ENCODE measurements at places on chromosomes 4 and X.

- no peak for DNase-seq
These were observed 7.8 kb downstream of the CLIC2 start for GRCh38 chrX:155326610-155327009.

- DNase-seq = no peak
These were observed 722 bp upstream of the NBDY start for GRCh38 chrX:56728321-56728720.

DNA sequence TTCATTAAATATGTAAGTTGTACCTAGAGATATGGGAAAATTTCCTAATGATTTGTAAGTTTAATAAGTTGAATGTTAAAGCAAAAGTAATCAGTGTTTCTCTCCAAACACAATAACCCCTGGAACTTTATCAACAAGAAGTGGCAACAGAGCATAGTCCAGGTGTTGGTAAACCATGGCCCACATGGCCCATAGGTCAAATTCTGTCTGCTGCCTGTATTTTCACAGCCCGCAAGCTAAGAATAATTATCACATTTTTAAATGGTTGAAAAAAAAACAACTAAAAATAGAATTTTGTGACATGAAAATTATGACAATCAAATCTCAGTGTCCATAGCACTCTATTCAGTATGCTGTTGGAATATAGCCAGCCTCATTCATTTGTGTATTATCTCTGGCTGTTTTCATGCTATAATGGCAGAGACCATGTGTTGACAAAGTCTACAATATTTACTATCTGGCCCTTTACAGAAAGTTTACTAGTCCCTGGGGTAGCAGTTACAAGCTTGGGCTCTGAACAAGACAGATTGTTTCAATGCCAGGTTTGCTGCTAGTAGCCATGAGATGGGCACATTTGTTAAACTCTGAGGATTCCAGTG is 395.8 kb downstream of the GASK1B start:
- no peak for DNase-seq

GRCh38 chr4:98627531-98628257 is 30.7 kb downstream of the TSPAN5 start:
- DNase-seq = no peak

- no peak for DNase-seq
These were observed 53.5 kb upstream of the SOD3 start for GRCh38 chr4:24741910-24742309.

DNA sequence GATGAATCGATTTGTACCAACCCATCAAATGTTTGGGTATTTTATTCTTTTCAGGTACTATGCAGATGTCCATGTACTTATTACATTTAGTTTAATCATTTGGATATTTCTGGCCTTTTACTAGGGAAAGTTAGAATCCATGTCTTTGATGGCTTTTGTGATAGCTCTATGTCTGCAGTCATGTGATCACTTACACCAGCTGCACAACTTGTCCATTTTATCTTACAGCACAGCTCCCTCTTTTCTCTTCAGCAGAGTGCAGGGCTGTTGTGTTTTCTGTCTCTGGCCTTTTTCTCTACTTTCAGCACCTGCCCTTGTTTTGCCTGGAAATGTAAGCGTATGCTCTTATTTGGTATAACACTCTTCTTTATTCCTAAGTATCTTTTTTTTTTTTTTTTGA is 30.6 kb downstream of the WWC2 start:
- DNase-seq = no peak

DNA sequence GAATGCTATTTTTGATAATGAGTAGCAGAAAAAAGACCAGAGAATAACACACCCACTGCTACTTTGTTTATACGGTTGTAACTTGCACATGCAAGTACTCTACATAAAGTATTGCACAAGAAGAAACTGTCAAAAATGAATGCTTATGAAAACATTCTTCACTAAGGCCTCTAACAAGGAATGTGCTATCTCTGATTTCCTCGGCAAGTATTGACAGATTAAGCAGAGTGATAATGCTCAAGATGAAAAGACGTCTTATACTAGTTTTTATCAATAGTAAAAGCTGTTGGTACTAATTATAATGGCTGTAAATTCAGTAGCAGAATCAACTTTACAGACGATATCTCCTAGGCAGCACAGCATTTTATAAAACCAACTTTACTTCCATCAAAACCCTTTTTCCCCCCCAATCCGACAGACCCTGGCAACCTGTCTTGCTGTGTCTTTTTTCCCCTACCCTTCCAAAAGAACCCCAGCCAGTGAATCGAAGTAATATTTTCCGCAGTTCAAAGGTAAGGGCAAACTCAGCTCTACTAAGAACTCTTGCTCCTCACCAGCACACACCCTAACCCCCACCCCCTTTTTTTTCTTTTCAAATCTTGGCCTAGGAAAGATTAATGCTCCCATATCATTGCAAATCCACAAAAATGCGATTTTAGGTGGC is 1.5 kb downstream of the FRYL start:
- no peak for DNase-seq

- no peak for DNase-seq
These were observed 65.8 kb downstream of the RGS12 start for GRCh38 chr4:3358656-3359055.

GRCh38 chr4:108156391-108156790 is 12.3 kb downstream of the LEF1 start:
- no peak for DNase-seq

DNA sequence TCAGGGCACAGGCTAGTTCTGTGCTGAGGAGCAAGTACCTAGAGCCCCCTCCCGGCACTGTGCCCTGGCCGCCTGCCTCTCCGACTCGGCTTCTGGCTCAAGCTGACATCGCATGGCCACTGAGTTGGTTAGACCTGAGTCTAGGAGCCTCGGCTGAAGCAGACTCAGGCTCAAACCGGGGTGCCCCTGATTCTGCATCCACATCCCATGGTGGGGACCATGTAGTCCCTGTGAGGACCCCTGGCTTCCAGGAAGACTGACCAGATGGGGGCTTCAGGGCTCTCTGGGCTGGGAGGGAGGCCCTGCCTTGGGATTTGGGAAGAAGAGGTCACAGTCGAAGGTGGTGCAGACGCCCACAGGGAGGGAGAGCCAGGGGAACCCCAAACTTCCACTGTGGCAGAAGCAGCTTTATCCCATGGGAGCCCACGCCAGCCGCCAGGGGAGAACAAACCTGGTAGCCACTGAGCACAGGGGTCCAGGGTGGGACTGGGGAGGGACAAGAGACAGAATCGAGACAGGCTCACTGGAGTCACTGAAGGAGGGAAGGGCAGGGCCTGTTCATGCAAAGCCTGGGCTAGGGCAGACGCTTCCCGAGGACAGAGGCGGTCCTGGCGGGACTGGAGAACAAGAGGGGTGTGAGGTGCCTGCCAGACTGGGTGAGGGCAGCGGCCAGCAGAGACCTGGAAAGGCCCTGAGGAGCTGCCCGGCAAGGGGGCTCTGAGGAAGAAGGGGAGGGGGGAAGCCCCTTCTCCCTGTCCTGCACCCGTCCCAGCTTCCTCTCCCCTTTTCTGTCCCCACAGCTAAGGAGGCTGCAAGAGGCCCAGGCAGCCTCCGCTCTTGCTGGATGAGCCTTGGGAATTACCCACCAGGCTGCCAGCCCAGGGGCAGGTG is 1.1 kb downstream of the PDE6B start:
- DNase-seq = no peak

- DNase-seq = peak; percentile 2
These were observed 100.1 kb downstream of the EIF4E start for GRCh38 chr4:98828801-98829200.

- no peak for DNase-seq
These were observed 242.3 kb downstream of the GALNTL6 start for GRCh38 chr4:172055498-172055897.

GRCh38 chr4:152807294-152807829 is 27.6 kb downstream of the ARFIP1 start:
- no peak for DNase-seq

DNA sequence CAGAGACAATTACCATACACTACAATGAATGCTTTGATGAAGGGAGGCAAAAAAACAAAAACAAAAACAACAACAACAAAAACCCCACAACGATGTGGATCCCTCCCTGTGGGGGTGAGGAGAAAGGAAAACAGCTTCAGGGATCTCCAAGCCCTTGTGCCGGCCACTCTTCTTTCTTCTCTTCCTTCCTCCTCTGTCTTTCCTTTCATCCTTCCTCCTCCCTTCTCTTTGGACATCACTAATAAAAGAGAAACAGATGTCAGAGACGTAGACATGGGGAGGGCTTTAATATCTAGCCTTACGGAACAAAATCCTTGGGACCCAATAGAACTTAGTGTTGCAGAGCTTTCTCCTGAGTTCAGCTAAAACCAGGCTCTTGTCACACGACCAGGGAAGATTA is 18.8 kb upstream of the STX18 start:
- no peak for DNase-seq
